Activated CD8-positive, alpha-beta memory T cell treated with anti-CD3 and anti-CD28 coated beads, Interleukin-2, amount 50 U/mL, for 4 hours (primary cell): ENCODE measurements at places on chromosomes 16 and 17.

DNA sequence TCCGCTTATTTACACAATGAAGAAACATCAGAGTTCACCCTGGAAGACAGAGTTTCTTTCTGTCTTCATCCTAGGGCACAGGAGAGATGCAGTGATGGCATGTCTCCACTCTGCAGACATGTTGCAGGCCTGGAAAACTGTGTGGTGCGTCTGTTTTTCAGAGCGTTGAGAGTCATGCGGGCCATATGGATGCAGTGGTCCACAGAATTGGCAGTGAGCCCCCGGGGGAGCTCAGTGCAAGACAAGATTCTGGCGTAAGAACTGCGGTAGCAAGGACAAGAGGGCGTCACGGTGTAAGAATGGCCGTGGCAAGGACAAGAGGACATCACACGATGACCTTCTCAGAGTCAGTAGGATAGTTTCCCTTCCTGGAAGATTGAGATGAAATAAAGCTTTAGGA lies 654.0 kb downstream of the MAF start:
- no peak for DNase-seq

GRCh38 chr17:59154292-59154720 lies 680 bp downstream of the SKA2 start:
- DNase-seq = peak; percentile 26

DNA sequence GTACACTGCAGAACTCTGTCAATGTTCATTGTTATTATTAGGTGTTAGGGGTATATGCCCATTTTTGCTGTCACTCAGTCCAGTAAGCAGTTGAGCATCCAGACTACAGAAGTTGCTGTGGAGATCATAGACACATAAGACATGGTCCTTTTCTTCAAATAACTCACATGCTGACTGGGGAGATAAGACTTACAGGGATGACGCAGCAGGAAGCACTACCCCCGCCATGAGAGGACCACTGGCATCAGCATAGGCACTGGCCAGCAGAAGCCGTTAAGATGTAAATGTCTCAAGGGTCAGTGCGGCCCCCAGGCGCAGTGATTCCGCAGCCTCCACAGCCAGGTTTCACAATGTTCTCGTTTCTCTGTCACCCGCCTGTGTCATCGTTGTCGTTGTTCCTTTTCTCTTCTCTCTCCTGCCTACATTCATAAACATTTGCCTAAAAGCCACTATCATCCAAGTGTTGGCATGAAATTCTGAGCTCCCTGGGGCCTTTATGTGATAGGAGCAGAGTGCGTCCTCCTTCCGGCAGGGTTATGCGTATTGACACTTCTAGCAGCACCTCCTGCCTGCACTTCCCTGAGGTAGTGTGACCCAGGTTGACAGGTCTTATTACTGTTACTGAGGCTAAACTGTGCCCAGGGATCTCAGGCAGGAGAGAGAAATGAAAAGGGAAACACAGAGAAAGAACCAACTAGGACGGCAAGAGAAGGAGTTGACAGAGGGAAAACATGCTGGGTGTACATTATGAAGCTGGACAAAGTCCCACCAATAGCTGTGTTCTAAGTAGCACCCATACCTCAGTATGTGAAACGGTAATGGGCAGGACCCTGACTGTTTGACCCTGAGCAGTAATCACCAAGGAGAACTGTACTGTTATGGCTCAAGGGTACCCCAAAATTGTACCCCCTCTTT lies 17.9 kb downstream of the TANGO6 start:
- DNase-seq = no peak

DNA sequence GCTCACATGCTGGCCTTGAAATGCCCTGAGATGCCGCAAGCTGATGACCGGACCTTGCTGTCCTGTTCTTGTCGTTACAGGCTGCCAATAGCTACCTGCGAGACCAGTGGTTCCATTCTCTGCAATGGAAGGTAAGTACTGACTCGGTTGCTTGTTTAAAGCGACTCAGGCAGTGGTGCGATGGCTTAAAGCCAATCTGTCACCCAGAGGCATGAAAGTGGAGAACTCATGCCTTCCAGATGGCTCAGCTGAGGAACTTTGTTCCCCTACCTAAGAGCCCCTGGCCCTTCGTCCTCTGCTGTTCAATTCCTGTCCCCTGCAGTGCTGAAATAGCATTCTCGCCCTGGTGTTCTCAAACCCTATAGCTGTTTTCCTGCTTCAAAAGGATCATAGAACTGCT lies 158.3 kb upstream of the PLCG2 start:
- no peak for DNase-seq

DNA sequence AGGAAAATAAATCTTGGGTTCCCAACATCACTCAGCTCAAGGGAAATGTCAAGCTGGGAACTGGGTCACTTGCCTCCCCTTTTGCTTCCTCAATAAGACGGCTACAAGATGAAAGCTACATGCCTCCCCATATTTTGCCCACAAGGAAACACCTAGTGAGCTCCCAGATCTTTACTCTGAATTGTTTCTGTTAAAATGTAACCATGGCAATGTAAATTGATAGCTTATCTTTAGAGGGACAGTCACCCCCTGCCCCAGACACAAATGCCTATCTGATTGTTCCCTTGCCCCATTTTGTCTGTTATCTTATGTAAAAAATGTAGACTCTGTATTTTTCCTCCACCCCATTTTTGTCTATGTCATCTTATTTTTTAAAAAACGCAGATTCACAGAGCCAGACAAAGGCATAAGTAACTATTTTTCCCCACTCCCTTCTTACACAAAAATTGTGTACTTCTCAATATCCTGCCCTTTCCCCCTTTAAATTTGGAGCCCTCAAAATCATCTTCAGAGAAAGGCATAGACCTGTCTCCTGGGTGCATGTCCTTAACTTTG lies 288.7 kb upstream of the ERCC4 start:
- no peak for DNase-seq

DNA sequence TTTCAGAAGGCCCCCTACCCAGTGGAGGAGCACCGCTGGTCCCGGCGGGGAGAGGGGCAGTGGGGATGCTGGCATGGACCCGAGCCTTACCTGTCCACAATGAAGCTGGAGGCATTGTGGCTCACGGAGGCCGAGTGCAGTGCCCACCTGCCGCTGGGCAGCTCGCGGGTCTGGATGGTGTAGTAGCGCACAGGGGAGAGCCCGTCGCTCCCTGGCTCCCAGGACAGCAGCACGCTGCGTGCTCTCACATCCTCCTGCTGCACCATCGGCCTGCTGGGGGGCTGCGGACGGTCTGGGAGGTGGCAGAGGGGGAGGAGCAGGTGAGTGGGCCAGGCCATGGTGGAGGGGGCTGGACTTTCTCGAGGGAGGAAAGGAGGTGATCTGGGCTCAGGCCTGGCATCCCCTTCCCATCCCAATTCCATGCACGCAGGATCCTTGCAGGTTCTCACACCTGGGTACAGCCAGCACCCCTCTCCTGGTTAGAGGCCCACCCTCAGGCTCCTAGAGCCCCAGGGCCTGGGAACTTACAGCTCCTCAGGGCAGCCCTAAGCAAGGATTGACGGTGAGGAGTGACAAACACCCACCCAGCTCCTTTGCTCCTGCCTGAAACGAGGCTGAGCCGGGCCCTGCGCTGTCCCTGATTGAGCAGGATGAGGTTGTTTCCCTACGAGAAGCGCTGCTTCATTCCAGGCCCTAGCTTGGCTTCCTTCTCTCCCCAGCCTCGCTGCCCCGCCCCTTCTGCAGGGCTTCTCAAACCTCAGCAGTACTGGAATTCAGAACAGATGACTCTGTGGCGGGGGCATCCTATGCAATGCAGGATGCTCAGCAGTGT lies 76.2 kb upstream of the CDC42EP4 start:
- DNase-seq = no peak

DNA sequence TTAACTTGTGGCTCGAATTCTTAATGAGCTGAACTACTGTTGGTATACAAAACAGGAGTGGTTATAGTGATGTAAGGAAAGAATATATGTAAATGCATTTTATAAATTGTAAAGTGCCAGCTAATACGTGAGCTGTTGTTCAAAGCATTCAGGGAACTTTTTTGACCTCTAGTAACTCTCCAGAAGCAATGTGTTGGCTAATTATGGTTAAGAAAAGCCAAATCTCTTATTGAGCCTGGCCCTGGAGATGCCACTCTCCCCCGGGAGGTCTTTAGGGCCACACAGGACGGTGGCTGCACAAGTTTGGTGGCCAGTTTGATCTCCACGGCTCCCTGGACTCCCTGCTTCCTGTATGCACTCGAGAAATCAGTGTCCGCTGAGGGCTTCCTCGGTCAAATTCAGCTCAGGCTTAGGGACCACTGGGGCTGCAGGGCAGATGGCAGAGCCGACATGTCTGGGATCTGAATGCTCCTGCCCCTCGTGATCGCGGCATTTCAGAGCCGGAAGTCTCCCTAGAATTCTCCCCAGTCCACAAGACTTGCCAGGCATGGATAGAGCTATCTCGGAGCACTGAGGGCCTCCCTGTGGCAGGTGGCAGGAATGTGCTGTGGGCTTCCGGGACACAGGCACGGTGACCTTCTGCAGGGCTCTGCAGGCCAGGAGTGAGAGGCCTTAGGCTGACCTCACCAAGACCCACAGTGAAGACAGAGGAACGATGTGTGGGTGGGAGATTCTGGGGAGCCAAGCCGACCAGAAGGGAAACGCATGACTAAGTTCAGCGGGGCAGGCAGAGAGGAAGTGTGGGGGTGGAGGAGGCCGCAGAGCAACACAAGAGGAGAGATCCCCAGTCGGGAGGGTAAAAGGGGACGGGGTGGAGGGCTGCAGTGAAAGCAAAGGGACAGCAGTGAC lies 18.6 kb upstream of the PITPNM3 start:
- DNase-seq = peak; percentile 39

DNA sequence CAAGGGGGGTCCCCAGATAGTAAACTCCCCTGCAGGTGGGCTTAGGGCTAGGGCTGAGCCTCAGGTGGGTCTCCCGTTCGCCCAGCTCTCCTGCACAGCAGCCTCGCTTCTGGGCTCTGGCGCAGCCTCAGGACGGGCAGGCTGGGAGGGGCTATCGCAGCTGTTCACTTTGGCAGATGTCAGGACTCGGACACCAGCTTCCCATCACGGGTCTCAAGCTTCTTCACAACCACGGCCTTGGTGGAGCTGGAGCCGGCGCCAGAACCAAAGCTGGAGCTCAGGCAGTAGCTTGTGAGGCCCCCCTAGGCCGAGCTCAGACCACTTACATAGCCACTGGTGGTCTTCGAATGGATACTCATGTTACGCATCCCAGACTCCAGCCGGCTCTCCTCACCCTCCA lies 26.0 kb downstream of the CLEC3A start:
- DNase-seq = no peak

GRCh38 chr16:59213952-59214351 lies 479.8 kb upstream of the GOT2 start:
- DNase-seq = no peak

- DNase-seq = peak; percentile 70
Observed at GRCh38 chr17:4950075-4950745, 709 bp upstream of the ENO3 start.

DNA sequence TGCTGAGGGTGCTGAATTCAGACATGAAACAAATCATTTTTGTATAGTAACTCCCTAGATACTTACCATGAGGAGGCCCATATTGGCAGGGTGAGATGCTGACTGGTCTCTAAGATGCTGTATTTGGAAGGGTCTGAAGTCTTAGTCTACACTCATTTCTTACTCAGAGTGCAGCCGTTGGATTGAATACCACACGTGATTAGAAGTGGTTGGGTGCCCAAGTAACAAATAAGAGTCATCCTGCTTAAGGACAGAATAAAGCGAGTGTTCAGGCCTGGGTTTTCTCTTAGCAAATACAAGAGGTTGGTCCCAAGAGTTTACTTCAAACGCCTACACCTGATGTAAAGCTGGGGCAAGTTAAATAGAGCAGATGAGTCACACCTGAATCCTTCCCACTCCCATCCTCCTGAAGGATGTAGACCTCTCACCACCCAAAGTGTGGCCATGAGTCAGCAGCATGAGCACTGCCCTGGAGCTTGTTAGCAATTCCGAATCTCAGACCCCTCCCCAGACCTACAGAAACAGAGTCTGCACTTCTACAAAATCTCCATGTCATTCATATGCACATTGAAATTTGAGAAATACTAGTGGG lies 284.6 kb upstream of the CDH5 start:
- no peak for DNase-seq

DNA sequence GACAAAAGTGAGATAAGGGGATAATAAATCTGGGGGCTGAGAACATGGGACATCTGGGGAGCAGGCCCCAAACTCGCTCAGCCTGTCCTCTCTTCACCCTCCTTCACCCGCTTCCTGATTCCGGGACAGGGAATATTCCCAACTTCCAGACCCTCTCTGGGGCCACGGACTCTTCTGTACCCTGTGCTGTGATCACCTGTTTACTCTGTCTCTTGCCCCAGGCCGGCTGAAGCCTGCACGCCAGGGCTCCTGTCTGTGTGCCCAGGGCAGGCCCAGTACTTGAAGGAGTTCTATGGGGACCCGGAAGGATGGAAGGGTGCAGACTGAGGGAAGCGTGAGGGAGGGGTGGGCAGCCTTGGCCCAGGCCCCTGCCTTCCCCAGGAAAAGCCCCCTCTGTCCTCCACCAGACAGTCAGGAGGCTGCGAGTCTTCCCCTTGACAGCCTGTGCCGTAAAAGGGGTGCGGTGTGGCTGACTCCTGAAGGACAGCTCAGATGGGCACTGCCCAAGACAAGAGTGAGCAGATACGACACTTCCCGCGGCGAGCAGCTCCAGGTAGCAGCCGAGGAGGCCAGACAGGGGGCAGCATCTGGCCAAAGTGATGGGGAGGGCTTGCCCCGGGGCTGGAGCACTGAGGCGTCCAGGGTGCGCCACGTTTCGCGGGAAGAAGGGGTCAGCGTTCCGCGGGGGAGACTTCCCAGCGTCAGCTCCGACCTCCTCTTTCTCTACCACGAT lies 1.0 kb upstream of the CCNF start:
- DNase-seq = no peak

DNA sequence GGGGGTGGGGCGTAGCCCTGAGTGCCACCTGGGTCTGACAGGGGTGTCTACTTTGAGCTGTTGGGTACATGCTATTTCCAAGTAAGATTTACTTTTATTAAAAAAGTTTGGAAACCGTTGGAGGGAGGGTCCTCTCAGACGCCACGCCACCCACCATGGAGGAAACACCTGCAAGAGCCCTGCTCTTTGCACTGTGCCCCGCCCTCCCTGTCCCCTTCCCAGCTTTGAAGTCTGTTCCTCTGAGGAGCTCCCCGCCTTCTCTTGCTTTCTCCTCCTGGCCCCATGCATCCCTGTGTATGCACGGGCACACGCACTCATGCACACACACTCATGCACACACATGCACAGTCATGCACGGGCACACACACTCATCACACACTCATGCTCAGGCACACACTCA lies 15.5 kb downstream of the ADGRG1 start:
- DNase-seq = no peak

DNA sequence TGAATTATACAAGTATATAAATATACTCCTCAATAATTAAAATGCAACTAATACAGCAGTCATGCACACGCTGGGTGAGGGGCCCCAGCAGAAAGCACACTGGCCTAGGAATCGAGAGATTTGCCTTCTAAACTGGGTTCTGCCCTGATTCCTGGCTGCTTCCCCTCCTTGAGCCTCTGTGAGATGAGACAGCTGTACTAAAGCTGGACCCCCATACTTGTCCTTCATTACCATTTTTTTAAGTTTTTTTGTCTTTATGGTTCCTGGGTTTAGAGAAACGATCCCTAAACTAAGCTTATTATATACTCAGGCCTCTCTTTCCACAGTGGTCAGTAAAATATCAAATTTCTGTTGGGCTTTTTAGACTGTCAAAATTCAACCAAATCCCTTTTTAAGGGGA lies 195.1 kb upstream of the DYNLRB2 start:
- DNase-seq = no peak

GRCh38 chr17:66142428-66142827 lies 49.5 kb downstream of the CEP112 start:
- DNase-seq = no peak
